Ecto neural progenitor cell (in vitro differentiated cells): ENCODE measurements at places on chromosomes 2 and 18.

DNA sequence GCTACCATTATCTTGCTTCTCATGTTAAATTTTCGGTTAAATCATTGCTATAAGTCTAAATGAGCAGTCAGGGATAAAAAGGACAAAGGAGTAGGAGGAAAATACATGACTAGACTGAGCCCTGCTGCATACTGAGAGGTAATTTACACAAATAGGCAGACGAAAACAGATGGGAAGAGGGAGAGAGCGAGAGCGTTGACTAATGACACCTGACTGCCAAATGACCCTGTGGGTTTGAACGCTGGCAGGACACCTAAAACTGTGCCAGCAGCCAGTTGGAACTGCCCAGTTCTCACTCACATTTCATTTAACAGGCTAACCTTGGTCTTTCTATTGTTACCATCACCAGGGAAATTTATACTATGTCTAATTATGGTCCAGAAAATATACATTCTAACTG, 978.2 kb downstream of the CPS1 start:
- DNase-seq: no peak

- no peak for DNase-seq
These were observed 246.4 kb downstream of the CD226 start for GRCh38 chr18:69701305-69701704.

GRCh38 chr2:79788952-79789651, 276.3 kb downstream of the CTNNA2 start:
- DNase-seq: no peak

DNA sequence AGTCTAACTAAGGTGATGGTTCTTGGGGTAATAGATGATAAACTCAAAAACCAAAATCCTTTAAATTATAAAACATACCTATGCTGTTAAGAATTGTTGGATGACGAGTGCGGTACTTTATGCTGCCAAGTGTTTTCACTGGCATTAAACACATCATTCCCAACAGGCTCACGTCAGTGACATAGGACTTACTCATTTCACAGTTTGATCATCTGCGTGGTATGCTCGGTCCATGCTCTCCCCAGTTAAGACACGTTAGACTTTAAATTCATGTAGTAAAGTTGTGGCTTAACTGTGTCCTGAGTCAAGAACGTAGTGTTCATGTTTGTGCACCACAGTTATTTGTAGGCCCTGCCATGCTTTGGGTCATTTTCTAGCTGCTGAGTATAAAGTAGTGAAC, 125.6 kb upstream of the MYT1L start:
- DNase-seq: no peak

GRCh38 chr18:10038268-10038667, 124.5 kb downstream of the VAPA start:
- DNase-seq: no peak

GRCh38 chr2:9565436-9566153, 10.0 kb upstream of the ADAM17 start:
- DNase-seq: no peak

- DNase-seq: no peak
These were observed 36.9 kb downstream of the SNED1 start for GRCh38 chr2:241035142-241035817.

DNA sequence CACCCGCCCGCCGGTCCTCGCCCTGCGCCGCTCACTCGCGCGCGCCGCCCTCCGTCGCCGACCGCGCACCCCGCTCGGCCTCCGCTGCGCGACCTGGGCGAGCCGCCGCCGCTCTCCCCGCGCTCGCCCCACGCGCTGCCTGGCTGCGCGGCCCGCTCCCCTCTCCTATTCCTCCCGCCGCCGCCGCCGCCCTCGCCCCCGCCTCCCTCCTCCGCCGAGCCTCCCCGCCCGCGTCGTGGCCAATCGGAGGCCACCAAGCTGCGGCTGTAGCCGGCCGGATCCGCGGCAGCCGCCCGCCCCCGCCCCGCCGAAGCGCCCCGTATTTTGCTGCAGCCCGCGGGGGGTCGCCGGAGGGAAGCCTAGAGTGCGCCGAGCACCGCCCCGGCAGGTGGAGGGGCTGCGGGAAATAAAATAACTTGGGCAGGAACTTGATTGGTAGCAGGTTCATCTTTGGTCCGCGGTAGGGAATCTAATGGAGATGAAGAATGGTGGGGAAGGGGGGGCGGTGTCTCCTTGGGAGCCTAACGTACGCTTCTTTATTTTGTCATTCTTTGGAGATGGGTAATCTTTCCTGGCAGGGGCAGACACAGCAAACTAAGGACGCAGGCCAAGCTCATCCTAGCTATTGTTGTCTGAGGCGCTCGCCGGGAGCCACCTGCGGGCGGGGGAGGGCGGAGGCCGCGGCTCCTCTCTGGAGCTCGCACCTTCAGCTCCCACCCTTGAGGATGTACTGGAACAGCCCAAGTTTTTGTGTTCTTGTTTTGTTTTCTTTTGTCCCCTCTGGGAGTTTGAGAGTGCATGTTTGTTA, 1.1 kb upstream of the CDH2 start:
- DNase-seq: peak; percentile 91

GRCh38 chr18:21307578-21307977, 65.5 kb downstream of the GREB1L start:
- peak; percentile 56 for DNase-seq

- DNase-seq: no peak
These were observed 234.0 kb downstream of the FAM210A start for GRCh38 chr18:13492314-13492713.

GRCh38 chr2:160484859-160485520, 8.6 kb downstream of the RBMS1 start:
- DNase-seq: no peak

DNA sequence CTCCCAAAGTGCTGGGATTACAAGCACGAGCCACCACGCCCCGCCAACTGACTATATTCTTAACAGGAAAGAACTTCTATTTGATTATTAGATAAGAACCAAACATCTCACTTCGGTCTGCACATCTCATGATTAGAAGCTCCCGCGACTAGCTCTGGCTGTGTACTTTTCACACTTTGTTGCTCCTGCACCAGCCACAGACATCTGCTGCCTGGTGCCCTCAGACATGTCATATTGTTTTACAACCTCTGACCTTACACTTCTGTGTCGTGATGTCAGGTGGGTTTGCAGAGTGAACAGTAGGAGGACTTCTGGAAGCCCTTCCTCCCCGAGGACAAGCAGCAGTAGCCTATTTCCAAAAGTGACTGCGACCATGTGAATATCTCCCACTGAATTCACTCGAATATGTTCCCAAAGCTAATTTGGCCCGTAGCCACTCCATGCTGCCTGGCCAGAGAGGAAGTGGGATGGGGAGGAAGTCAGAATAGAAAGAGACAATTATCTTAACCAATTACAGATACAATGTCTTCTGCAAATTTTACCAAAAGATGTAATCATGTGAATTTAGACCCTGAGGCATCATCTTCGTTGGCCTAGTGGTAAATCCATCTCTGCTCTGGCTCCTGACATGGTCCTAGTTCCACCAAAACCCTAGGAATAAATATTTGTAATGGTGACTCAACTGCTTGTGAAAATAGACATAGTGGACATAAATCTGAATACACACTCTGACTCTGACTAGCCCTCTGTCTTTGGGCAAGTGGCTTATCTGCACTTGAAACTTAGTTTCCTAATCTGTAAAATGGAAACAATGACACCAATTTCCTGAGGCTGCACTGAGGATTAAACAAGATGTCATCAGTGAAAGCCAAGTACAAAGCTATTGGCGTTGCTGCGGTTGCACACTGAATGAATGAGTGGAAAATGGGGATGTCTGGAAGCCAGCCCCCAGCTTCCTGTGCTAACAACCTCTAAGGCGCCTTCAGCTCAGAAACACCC, 406.1 kb downstream of the LRATD1 start:
- DNase-seq: no peak

DNA sequence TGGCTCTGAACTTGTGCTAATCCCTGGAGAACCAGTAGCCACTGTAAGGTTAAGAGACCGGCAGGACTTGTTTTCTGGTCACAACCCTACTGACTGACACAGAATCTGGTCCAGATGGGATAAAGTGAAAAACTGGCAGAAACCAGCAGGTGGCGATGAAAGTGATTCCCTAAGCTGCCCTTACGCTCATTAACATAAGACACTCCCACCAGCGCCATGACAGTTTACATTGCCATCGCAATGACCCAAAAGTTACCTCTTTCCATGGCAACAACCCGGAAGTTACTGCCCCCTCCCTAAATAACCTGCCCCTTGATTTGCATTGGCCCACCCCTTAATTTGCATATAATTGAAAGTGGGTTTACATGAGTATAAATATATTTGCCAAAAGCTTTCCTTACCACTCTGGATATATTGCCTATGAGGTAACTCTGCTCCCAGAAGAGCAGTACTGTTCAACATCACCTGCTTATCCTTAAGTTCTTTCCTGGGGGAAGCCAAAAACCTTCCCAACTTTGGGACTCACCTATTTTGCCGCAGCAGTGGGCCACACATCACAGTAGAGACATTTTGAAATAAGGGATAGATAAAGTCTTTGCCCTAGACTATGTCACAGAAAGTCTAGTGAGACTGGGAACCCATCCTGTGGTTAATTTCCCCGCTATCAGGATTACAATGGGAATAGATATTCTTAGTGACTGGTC, 35.8 kb upstream of the AFF3 start:
- peak; percentile 64 for DNase-seq

DNA sequence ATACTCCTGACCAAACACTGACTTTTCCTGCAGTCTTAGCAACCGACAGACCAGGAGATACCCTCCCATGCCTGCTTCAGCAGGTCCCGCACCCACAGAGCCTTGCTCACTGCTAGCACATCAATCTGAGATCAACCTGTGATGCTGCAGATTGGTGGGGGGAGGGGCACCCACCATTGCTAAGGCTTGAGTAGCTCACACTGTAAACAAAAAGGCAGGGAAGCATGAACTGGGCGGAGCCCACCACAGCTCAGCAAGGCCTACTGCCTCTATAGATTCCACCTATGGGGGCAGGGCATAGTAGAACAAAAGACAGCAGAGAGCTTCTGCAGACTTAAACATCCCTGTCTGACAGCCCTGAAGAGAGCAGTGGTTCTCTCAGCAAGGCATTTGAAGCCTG, 109.7 kb downstream of the SP100 start:
- DNase-seq: no peak

GRCh38 chr2:64404743-64405142, 49.2 kb upstream of the LGALSL start:
- peak; percentile 80 for DNase-seq

- DNase-seq: no peak
These were observed 69.9 kb upstream of the KLF7 start for GRCh38 chr2:207235621-207236020.

- DNase-seq: no peak
These were observed 24.5 kb downstream of the CYP27A1 start for GRCh38 chr2:218806346-218806978.

DNA sequence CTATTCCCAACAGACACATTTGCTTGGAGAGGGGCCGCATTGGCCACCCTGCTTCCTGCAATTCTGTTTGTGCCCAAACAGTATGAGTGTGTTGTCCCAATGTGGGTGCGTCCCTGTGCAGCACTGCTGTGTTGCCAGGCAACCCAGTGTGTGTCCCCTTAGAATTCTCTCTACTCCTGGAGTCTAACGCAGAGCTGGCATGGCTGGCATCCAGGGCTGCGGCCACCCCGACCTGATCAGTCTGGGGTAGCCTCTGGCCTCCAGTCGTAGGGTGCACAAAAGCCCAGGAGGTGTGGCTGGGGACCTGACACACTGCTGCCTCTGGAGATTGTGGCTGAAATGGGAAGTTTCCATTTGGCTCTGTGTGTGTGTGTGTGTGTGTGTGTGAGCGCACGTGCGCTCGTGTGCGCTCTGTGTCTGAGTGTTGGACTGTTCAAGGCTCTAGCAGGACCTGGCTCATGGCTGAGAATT, 48.0 kb downstream of the TEX44 start:
- no peak for DNase-seq

GRCh38 chr2:30722936-30723725, 84.1 kb downstream of the CAPN13 start:
- DNase-seq: peak; percentile 6

- no peak for DNase-seq
These were observed 276.7 kb downstream of the PLCL1 start for GRCh38 chr2:198080879-198081765.

GRCh38 chr2:193276560-193276959, 1081.8 kb upstream of the TMEFF2 start:
- DNase-seq: no peak

DNA sequence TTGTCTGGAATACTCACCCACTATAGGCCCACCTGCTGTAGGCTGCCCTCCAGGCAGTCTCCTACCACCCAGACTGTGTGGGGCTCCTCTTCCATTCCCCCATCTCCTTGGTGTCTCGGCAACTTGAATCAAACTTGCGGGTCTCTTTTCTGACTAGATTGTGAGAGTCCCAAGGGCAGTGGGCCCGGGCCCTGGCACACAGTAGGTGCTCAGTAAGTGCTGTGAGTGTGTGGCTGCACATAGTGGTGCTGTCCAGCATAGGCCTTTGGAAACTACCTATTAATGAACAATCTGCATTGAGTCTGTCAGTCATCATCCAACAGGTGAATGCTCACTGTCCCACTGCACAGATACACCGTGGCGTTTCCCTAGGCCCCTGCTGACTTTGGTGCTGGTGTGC, 43.6 kb upstream of the ASB1 start:
- no peak for DNase-seq

GRCh38 chr2:157751462-157752058, 122.9 kb upstream of the ACVR1C start:
- DNase-seq: no peak

- DNase-seq: no peak
These were observed 1572.8 kb upstream of the PIK3C3 start for GRCh38 chr18:40382197-40382596.

DNA sequence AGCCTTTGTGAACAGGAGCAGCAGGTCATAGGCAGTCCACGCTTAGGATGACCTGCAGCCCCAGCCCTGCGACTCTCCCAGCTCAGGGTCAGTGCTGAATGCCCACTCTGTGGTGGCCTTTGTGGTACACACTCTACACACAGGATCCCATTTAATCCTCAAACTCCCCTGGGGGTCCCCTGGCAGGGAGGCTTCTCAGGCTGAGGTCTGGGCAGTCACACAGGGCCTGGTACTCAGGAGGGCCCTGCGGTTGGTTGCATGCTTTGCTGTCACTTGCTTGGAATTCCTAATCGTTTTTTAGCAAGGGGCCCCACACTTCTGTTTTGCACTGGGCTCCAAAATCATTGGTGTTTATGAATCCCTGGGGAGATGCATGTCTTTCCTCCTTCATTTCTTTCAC, 113.0 kb downstream of the EML6 start:
- no peak for DNase-seq

- DNase-seq: no peak
These were observed 92.7 kb downstream of the BIN1 start for GRCh38 chr2:127014224-127014623.

- DNase-seq: no peak
These were observed 38.5 kb upstream of the GPR17 start for GRCh38 chr2:127607399-127607908.

GRCh38 chr2:78967294-78967693, 58.2 kb upstream of the REG3G start:
- no peak for DNase-seq

DNA sequence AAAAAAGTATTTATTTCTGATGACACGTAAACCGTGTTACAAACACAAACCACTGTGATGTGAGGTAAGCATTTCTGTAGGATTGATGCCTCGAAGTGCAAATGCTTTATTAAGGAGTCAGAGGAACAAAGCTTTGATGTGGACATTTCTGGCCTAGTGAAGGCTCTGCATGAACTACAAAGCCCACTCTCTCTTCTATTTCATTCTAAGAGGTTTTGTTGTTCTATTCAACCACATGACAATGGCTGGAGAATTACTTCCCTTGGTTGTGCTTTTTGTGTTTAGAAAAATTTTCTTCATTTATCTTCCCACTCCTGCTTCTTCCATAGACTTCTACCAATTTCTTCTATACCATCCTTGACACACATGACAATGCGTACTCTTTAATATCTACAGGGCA, 125.7 kb upstream of the CCDC195 start:
- no peak for DNase-seq

GRCh38 chr2:214519258-214519818, 108.5 kb downstream of the VWC2L start:
- no peak for DNase-seq
